Trophoblast cell (in vitro differentiated cells and primary cell): ENCODE measurements at places on chromosomes 7 and 10.

- DNase-seq, result no peak
Measured at GRCh38 chr7:16528520-16528919, 1.9 kb downstream of the LRRC72 start.

GRCh38 chr7:151051108-151051507 lies 2.8 kb downstream of the ASIC3 start:
- peak; percentile 74 for DNase-seq

- peak; percentile 4 for DNase-seq
Measured at GRCh38 chr10:74153123-74153522, 2.1 kb downstream of the ADK start.

- peak; percentile 16 for DNase-seq
Measured at GRCh38 chr7:123871998-123872867, 27.3 kb downstream of the HYAL4 start.

DNA sequence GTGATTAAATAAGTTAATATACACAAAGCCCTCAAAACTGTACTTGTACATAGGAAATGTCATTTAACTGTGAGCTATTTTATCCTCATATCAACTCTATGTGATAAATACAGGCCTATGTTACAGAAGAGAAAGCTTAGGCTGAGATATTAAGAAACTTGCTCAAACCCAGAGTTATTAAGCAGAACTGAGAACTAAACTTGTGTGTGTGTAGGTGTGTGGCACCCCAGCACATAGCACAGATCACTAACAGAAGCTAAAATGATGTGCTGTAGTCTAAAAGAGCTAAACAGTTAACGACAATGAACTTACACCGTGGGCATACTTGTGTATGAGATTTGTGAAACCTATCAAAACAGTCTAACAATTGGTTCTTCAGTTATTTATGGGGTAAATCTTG lies 34.5 kb downstream of the MTPN start:
- DNase-seq, result no peak
